ENCODE measurements at places on chromosomes 2 and 18.

DNA sequence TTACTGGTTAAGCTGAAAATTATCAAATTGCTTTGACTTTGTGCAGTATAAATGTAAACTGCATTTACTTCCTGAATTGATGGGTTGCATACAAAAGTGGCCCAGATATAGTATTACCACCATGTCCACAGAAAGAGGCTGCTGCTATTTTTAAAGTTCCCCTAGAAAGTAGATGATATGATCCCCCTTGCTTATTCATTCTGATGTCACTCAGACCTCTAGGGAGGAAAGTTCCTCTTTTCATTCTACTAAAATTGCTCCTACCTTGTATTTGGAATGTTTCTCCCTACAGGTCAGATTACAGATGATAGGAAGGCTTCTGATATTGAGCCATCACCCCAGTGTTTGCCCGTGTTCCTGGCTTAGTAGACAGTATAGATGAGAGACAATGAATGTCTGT is 247.6 kb upstream of the TNP1 start:
- DNase-seq, result no peak

DNA sequence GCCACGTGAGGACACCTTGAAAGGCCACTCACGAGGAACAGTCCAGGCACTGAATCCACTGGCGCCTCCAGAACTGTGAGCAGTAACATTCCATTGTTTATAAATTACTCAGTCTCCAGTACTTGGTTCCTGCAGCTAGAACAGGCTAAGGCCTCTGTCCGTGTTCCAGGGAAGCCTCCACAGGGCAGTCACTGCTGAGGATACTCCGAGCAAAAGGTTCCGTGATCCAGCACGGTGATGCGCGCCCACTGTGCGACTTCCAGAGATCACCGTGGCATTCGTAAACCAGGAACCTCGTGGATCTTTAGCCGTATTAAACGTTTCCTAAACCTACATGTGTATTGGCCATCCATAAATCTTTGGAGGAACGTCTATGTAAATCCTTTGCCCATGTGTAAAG is 51.5 kb upstream of the SALL3 start:
- DNase-seq, result no peak

DNA sequence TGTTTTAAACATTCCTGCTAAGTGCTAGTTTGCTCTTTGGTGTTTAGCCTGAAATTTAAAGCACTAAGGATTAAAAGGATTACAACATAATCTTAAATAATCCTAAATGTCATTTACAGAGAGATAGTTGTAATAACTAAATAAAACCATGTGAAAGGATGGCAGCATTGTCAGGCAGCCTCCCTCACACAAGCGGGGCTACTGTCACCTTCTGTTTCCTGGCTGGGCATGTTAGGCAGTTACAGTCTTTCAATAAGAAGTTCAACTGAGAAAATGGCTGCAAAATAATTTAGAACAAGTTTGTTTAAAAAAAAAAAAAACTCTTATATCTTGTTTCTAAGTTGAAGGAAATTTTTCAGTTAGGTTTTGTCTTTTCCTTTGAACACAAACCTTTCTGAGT is 124.9 kb downstream of the ARHGAP15 start:
- DNase-seq, result no peak

GRCh38 chr2:32611366-32611765 is 16.5 kb upstream of the TTC27 start:
- no peak for DNase-seq

DNA sequence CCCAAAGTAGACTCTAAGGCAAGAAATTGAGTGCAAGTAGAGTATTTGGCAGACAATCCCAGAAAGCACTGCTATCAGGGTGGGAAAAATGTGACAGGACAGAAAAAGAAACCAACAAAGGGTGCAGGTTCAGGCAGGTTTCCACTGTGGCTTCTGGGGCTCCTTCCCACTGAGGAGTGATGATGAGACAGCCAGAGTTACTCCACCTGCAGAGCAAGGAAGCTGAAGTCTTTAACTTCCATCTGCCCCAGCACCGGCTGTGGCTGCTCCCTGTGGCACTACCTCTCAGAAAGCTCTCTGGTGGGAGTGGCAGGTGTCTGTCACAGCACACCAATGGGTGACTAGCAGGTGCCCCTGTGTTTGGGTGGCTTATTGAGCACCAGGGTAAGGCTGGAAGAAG is 37.6 kb upstream of the ACKR3 start:
- DNase-seq, result no peak

DNA sequence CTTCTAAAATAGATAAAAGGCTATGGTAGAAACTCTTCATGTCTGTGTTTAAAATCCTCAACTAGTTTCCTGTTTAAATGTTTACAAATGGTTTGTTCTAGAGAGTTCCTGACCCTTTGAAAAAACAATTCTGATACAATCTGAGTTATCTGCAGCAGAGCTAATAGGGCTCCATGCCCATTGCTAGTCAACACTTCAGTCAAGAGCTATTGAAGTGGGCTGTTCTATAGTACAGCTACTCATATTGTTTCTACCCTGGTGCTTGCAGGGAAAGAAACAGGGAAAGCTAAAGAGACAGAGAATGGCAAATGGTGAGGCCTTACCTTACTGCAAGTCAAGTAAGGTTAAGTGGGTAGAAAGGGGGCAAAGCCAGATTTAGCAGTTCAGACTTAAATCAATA is 112.3 kb upstream of the CAVIN2 start:
- DNase-seq, result no peak

- DNase-seq, result no peak
These were observed 1.7 kb upstream of the SRBD1 start for GRCh38 chr2:45612731-45613130.

DNA sequence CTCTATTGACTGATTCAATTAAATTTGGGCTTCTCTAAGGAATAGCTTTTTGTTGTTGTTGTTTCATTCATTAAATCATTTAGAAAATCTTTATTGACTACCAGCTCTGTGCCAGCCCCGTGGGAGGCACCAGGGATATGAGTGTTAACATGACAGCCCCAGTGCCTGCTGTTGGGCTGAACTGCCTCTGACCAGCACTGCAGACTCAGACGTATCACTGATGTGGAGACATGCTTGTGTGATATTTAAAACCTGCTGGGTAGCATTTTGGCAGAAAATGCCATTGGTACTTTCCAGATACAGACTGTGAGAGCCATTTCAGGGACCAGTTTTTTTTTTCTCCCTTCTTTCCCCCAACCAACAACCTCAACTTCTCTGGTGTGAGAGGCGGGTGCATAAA is 38.6 kb upstream of the KCNF1 start:
- no peak for DNase-seq
